ENCODE measurements at places on chromosomes 3 and 15.

DNA sequence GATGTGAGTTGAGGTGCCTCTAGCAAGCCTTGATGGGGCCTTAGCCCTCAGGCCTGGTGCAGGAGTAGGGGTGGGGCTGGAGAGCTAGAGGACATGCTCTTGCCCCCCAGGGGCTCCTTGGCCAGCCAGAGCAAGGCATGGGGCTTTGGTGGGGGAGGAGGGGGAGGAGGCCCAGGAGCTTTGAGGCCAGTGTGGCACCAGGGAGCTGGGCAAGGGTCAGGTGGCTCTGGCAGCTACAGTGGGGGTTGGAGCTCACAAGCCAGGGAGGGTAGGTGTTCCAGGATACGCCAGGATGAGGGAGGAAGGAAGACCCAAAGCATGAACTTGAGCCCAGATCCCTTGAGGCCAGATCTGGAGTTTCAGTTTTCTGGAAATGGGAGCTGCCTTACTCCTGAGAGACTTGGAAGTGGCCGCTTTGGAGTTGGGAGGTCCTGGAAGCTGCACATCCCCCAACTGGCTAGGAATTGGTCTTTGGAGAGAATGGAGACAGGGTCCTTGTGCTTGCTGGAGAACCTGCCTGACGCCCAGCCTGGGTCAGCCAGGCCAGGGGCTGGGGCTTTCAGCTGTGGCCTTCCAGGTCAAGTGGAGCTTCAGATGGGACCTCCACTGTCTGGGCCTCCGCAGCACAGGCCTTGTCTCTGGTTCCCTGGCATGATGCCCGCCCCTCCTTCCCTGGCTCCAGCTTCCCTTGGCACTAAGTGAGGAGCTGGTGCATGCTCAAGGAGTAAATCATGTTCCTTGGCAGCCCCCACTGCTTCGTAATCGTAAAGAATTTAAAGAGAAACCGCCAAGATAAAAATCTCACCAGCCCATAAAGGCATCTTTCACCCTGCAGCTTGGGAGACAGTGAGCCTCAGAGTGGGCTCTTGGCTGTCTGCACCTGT, 8.7 kb downstream of the SEMA3F start:
- DNase-seq: no peak

GRCh38 chr3:20462226-20462625, 276.2 kb upstream of the SGO1 start:
- no peak for DNase-seq

DNA sequence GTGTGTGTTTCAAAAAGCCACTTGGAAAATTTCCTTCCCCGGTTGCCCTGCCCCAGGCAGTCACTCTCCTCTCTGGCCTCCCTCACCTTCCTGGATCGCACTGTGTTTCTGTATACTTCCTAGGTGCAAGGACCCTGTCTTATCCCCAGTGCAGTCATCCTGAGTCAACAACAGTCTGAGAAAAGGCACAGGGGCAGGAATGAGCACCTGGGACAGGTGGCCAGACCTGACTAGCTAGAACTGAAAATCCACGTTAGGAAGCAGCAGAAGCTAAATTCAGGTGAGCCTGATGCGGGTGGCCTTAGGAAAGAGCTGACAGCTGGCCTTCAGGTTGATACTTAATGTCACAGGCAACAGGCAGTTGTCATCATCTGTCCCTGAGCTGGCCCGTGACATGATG, 62.9 kb upstream of the VGLL4 start:
- DNase-seq: no peak

DNA sequence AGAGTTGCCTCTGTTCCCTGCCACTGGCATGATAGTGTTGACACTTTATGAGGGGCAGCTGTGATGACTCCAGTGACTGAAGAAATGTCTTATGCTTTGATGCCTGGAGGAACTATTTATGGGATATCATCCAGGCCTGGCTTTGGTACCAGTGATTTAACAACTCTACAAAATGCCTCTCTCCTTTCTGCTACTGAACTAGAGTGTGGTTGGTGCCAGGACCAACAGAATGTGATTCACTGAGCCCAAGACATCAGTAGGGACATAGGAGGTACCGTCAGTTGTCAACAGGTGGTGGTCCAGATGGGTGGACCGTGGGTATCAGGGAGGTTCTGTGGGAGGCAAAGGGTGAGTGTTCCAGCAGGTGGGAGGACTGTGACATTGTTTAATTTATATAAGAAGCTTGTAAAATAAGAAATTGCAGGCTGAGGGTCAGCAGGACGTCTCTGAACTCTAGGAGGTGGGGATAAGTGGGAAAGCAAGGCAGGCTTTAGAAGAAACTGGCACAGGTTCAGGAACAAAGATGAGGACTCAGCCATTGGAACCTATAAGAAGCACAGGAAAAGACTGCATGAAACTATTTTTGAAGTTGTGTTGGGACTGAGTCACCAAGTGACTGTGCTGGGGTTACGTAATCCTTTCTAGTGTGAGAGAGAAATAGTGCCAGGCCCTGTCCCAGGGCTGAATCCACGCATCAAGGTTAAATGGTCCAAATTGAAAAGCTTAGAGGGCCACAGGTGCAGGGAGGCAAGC, 28.5 kb upstream of the SLC7A14 start:
- peak; percentile 54 for DNase-seq

DNA sequence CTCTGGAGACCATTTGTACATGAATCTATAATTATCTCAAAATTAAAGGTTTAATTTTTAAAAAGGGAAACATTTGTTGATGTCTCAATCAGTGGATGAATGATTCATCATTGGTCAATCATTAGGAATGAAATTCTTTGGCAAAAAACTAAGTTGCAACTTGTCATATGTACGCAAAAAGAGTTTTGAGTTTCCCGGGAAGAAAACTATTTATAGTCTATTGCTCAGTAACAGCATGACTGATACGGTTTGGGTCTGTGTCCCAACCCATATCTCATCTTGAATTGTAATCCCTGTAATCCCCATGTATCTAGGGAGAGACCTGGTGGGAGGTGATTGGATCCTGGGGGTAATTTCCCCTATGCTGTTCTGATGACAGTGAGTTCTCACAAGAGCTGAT, 765.8 kb upstream of the ROBO1 start:
- DNase-seq: no peak

DNA sequence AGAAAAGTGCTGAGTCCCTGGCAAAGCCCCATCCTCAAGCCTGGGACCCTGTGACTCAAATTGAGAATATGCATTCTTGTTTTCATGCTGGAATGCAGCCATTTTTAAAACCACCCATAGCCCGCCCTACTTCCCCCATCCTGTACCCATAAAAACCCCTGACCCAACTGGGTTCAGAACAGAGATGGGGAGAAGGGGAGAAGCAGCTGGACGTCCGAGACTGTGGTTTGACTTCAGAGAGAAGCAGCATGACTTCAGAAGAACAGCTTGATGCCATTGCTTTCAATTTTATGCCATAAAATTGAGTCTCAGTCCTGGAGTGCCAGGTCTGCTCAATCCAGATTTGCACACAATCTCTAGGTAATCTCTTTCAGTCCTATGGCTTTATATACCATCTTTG, 78.2 kb downstream of the BCHE start:
- no peak for DNase-seq

DNA sequence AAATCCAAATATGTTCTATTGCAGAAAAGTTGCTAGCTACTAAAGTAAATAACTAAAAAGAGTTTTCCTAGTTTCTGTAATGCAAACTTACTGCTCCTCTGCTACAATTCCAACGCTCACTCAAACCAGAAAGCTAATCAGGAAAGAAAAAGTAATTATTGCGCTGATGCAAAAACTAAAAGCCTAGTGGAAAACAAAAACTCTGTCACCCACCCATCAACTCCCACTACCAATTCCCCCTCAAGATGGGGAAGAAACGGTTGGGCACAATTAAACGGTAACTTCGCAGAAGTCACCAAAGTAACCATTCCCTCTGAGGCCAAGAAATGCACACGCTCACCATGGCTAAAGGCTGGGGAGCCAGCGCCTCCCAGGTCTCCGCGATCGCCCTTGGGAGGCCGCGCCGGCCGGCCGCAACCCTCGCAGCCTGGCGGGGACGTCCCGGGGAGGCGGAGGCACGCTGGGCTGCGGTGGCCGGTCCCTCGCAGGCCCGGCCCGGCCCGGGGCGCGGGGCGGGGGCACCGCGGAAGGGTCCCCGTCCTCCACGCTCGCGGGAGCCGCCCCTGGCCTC, 684 bp downstream of the SLTM start:
- DNase-seq: peak; percentile 83

DNA sequence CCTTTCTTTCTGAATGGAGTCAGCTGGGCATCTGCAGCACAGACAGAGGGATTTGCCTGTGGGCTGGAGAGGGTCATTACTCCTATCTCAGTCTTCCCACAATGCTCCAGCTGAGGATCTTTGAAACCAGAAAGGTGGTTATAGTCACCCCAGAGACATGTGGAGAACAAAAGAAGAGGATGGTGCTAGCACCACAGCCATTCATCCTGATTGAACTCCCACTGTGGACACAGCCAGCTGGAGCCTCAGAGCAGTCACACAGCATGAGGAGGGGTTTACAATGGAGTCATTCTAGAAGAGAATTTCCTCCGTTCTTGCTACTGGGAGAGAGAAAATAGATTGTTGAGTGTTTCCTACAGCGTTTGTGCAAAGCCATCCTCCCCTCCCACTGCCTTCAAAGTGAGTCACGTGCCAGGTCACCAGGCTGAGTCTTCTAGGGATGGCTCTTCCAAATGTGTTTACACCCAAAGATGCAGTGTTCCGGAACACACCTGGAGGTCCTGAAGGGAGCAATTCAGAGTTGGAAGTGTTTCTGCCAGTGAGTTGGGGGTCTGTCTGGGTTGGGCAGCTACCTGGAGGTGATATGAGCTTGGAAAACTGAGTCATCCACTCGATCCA, 18.9 kb upstream of the GREM1 start:
- peak; percentile 80 for DNase-seq

GRCh38 chr3:175430983-175431773, 572.0 kb downstream of the NAALADL2 start:
- peak; percentile 58 for DNase-seq

- no peak for DNase-seq
These were observed 396.8 kb upstream of the TBL1XR1 start for GRCh38 chr3:177594096-177594495.

GRCh38 chr3:43214616-43215015, 71.7 kb upstream of the SNRK start:
- DNase-seq: no peak

- DNase-seq: no peak
These were observed 100.4 kb downstream of the VGLL4 start for GRCh38 chr3:11543141-11543947.

- peak; percentile 4 for DNase-seq
These were observed 40.8 kb downstream of the RPLP1 start for GRCh38 chr15:69493406-69493805.

GRCh38 chr3:123202451-123202850, 708 bp downstream of the SEC22A start:
- peak; percentile 38 for DNase-seq

DNA sequence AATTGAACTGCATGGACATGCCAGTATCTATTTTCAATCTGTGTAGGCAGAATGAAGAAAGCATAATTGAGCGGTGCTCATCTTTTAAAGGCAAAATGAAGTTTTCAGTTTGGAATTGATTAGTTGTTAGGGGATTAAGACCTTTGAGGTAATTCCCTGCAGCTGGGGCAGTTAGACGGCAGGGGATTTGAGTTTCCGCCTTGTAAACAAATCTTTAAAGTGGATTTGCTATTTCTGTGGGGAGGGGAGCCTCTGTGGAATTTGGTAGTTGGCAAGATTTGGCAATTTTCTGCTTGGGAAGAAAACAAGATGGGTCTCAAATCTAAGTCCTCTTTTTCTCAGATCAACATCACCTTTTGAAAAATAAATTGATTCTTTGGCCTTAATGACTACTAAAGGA, 212.5 kb upstream of the CNTN6 start:
- DNase-seq: no peak

DNA sequence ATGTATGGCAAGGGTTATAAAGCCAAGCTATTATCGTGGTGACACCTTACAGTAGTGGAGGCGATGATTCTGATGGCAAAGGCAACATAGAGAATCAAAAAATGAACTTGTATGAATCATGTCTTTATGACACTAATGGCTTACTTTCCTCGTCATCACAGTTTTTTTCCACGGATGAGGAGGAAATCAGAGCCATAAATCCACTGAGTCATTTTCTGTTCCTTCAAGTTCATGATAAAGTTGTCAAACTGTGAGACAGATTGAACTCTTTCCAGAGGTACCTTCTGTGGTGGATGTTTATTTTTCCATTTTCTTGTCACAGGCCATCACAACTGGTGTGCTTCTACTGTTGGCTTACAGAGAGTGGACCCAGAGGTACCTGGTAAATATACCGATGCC, 8.5 kb downstream of the TMEM212 start:
- no peak for DNase-seq

DNA sequence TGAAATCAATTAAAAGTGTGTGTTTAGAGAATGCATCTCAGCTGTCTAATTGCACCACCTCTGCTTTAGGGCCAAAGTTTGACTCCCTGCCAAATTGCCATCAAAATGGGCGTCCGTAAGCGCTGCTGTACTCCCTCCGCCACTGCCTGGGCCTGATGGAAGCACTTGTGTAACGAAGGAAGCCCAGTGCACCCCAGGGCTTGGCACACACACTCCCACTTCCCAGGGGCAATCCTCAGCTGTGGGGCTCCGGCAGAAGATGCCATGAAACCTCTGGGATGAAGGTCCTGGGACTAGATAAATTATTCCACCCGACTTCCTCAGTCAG, 137.8 kb downstream of the RORA start:
- peak; percentile 91 for DNase-seq

DNA sequence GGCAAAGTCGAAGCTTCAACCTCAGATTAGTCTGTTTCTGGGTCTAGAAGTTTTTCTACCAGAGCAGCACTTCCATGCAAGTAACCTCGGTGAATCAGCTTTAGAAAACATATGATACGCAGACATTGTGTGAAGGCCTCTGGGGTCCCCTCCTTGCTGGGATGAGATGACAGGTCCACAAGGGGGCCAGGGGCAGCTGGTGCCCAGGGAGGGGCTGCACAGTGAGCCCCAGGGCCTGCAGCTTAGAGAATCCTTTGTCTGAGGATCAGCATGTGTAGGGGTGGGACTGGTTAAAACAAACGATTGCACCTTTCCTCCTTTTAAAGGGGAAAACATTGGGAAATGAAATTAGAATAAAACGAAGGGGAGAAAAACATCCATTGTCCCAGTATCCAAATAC, 47.5 kb upstream of the TLE3 start:
- no peak for DNase-seq

DNA sequence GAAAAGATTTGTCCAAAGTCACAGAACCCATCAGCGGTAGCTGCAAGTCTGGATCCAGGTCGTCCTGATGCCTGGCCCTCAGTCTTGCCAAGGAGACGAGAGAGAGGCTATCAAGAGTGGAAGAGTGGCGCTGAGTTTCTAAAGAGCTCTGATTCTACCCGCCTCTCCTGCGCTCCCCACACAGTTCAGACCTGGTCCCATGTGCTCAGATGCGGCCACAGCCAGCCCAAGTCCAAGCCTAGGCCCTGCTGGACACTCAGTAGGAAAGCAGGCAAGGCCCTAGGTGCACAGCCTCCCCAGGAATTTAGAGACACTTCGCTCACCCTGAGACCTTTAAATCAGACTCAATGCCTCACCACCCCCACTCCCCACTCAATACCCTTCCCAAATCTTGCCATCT, 32.4 kb downstream of the CCDC12 start:
- no peak for DNase-seq
